ENCODE measurements at places on chromosomes 4 and X.

DNA sequence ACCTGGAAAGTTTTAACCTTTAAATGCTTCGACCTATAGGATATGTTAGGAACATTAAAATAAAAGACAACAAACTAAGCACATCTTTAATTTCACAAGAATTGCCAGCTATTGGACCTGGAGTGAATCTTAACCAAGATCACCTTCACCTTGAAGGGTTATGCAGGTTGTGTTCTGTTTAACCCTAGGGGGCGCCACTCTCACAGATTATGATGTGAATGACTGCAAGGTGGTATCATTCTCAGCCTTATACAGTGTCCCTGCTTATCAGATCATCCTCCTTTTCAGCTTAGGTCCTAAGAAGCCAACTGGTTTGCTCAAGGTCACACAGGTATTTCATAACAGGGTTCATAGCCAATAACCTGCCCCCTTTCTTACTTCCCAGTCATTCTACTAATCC lies 23.5 kb downstream of the INTS6L start:
- no peak for DNase-seq

DNA sequence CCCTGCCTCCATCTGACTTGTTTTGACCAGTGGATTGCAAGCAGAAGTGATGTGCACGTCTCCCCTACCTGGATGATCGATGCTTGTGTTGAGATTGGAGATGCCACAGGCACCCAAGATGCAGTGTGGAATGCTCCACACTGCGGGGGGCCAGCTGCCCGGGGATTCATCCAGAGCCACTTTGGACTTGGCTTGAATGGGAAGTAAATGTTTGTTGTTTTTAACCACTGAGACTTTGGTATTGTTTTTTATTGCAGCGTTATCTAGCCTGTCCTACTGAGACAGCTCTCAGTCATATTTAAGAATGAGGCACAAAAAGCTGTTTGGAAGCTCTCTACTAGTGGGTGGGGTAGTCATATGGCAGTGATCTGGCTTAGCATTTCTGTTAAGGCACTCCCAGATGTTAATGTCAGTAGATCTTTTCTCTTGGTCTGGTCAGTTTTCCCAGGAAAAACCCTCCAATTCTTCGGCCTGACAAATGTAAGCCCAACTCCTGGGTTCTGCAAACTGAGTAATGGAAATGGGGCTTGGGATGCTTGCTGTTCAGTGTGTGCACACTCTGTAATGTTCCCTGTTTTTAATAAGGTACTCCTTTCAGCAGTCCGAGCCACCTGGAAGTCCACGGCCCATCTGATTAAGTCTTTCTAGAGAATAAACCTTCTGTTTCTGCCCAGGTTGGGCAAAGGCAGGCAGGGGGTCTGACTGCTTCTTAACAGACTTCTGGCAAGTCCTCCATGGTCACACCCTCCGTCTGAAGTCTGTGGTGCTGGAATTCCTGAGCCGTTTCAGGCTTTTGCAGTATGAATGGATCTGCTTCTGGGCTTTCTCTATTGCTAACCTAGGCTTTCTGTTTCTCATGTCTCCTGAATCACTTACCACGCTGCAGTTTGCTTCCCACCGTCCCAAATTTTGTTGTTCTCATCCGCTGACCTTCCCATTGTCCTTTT lies 74.8 kb downstream of the WWC2 start:
- no peak for DNase-seq

DNA sequence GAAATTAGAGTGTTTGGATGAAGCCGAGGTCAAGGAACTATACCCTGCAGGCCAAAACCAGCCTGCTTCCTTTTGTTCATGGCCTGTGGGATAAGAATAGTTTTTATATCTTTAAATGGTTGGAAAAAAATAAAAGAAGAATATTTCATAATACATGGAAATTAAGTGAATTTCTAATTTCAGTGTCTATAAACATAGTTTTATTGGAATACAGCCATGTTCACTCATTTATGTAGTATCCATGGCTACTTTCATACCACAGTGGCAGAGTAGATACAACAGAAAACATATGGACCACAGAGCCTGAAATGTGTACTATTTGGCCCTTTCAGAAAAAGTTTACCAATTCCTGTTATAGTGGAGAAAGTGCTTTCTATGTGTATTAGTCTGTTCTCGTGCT lies 13.6 kb downstream of the LIMCH1 start:
- DNase-seq, result no peak

DNA sequence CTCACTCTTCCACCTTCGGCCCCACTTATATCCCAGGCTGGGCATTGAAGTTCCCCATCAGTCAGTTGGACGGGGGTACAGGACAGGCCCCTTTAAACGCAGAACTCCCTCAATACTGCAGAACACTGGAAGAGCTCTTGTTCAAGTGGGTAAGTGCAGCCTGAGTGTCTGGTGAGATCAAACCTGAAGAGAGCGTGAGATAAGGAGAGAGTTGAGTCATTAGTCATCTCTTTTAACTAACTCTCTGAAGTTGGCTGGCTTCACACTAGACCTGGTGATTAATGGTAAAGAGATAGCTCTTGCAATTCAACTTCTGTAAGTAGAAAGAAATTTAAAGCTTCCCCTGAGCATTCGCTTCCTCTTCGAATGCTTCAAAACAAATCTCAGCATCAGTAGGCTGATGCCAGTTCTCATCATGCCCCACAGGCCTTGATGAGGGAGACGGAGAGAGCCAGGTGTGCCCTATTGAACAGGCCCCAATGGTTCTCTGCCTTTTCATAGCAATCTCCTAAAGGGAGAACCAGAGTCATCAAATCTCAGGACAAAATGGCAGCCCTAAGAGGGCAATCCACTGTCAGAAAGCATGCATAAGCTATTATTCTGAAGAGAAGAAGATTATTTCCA lies 41.0 kb upstream of the JADE1 start:
- DNase-seq, result no peak

DNA sequence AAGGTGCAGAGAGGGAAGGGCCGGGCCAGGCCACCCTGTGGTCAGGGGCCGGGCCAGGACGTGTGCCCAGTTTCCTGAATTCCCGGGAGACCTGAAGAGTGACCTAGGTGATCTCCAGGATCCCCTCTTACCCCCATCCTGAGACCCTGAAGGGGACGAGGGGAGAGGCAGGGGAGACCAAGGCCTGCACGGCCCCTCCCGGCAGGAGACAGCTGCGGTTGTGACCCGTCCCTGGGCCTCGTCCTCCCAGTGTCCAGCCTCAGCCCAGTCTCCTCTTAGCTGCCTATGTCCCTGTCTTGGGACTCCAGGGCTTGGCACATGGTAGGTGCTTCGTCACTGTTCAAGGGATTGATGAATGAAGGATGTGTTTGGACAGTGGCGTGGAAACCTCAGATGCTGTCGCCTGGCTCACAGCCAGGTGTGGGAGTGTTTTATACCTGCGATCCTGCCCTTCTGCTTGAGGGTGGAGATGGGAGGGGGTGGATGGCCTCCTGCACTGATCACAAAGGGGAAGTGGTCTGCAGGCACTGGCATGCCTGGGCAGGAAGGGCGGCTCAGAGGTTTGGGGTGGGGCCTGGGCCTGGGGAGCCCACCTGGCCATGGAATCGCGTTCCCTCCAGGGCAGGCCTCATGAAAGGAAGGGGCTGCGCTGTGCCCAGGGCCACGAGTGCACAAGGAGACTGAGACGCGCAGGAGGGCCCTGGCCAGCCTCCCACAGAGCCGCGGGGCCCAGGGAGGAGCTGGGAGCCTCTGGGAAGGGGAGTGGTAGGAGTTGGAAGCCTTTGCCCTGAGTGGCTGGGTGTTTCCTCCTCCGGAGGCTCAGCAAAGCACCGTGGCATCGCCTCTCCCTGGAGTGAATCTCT lies 6.9 kb downstream of the SH3TC1 start:
- peak; percentile 38 for DNase-seq

- no peak for DNase-seq
Measured at GRCh38 chr4:86506591-86506990, 87.5 kb upstream of the PTPN13 start.

GRCh38 chr4:136311774-136312173 lies 1220.5 kb downstream of the PCDH18 start:
- DNase-seq, result no peak

GRCh38 chrX:69179380-69179911 lies 14.2 kb upstream of the PJA1 start:
- no peak for DNase-seq

GRCh38 chr4:71268166-71268565 lies 70.7 kb upstream of the SLC4A4 start:
- no peak for DNase-seq

GRCh38 chr4:164876700-164877324 lies at the start of gene APELA:
TSS of gene APELA (plus strand) at chr4:164877178. CDS start at chr4:164877332, 154 bp downstream.
- no peak for DNase-seq

- DNase-seq, result no peak
Measured at GRCh38 chr4:7261087-7261486, 68.7 kb downstream of the SORCS2 start.

DNA sequence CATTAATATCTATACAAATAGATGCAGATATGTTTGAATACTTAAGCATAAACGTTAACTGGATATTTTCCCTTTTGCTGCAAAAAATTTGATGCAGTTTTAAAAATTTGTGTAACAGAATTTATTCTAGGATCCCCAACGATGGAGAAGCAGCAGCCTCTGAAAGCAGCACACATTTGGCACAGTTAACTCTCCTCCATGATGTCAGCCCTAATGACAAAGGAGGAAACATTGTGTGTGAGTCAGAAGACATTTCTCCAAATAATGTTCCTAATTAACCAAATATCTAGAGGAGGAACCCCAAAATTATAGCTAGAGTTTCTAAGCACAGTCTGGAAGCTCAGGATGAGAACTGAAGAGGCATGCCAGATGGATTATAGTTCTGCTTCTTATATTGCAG lies 281.9 kb upstream of the MAD2L1 start:
- DNase-seq, result no peak

DNA sequence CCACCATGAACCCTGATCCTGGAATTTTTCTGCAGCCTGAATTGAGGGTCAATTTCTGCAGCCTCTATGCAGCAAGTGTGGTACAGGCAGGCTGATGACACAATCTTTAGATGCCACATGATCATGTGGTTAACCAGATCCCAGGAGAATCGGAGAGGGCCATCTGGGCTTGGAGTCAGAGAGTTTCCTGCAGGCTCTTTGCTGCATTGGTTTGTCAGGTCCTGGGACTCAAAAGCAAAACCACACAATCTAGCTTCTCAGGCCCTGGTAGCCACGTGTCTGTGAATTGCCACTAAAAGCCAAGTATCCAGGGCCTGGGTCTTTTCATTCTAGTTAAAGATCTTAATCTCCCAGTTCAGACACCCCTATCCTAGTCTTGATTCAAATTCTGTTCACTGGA lies 464.5 kb downstream of the BCOR start:
- DNase-seq, result no peak

DNA sequence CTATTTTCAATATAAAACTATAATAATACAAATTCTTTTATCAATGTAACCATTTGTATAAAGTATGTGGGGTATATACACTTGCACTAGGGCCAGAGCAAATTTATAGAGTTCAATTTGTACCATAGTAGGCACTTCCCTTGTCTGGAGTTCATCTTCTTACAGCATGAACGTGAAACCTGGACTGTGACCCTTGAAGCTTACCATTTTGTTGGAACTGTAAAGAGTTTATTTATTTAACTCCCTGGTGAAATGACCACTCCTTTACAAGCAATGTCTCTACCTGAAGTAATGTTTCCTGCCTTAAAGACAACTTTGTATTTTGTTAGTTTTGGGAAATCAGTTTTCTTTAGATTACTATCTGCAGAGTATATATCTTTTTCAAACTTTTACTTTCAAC lies 188.2 kb downstream of the ARAP2 start:
- DNase-seq, result no peak

DNA sequence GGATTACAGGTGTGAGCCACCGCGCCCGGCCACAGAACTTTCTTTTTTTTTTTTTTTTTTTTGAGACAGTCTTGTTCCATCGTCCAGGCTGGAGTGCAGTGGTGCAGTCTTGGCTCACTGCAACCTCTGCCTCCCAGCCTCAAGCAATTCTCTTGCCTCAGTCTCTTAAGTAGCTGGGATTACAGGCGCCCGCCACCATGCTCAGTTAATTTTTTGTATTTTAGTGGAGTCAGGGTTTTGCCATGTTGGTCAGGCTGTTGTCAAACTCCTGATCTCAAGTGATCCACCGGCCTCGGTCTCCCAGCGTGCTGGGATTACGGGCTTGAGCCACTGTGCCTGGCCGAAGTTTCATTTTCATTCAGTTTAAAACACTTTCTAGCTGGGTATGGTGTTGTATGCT lies 16.4 kb downstream of the FAM193A start:
- no peak for DNase-seq

GRCh38 chr4:74793757-74794381 lies 454 bp downstream of the BTC start:
- no peak for DNase-seq

DNA sequence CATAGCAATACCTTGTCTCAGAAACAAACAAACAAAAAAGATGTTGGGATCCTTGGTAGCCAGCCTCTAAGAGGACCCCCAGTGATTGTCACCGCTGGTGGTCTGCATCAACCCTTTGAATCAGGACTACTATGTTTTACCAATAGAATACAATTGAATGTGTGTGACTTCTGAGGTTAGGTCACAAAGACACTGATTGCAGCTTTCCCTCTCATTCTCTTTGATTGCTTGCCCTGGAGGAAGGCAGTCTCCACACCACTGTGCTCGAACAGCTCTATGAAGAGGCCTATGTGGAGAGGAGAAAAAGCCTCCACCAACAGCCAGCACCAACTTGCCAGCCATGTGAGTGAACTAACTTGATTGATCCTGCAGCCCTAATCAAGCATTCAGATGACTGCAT lies 2.8 kb upstream of the SMIM14 start:
- no peak for DNase-seq

GRCh38 chr4:84740057-84740456 lies 157.1 kb downstream of the CDS1 start:
- DNase-seq, result no peak

DNA sequence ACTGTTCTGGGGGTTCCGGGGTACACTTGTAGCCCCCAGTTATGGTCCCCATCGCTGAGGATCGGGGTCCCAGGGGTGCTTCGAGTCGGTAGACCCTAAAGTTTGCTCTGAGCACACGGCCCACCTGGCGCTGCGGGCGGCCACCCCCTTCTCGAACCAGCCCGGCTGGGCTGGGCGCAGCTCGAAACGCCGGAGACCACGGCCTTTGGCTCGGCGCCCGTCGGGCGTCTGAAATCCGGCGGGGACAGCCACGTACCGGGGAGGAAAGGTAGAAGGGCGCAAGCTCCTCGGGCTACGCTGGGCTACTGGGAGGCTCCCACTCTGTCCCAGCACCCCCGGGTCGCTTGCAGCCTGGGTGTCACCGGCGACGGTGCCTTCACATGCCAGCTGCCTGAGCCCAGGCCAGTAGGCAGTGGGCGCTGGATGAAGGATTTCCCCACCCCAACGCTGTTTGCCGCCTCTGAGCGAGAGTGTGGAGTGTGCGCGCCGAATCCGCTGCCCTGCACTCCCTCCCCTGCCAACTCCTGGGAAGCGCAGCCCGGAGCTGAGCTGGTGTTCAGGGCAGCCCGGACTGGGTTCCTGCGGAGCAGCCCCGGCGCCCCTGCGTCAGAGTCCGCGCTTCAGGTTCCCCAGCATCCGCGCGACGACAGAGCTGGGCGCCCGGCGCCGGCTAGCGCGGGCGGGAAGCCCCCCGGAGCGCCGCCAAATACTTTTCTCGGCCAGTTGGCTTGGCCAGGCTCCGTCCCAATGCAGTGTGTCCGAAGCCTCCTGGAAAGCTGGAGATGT lies 637 bp downstream of the MAMLD1 start:
- no peak for DNase-seq

GRCh38 chr4:83830138-83830888 lies 294.4 kb downstream of the GPAT3 start:
- no peak for DNase-seq

GRCh38 chr4:88062843-88063242 lies 55.4 kb downstream of the PKD2 start:
- no peak for DNase-seq

- DNase-seq, result no peak
Measured at GRCh38 chr4:70778888-70779422, 57.2 kb downstream of the RUFY3 start.

GRCh38 chr4:67712650-67713528 lies 11.9 kb upstream of the UBA6 start:
- no peak for DNase-seq

Measured in NCI-H2081 treated with DMSO at 0.1 percent for 48 hours (cell line).